Activated T-cell treated with anti-CD3 and anti-CD28 coated beads for 24 hours (primary cell): ENCODE measurements at places on chromosomes 12 and 14.

DNA sequence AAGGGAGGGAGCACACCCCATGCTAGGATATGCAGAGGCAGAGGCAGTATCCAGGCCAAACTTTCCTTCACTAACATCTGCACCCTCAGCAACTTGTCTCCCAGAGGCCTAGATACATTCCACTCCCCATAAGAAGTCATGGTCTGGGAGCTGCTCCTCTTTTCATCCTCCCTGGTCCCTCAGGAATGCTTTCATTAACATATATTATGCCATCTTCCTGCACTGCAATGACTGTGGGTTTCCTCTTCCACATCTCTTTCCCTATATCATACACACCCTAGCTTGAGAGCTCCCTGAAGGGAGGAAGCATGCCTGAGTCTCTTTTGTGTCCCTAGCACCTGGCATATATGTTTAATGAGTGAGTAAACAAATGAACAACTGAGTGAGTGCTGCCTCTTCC is 8.6 kb downstream of the DDN start:
- no peak for DNase-seq

GRCh38 chr14:37252434-37252833 is 54.7 kb downstream of the MIPOL1 start:
- DNase-seq = no peak

GRCh38 chr14:32656601-32657000 is 282.1 kb upstream of the NPAS3 start:
- DNase-seq = no peak

DNA sequence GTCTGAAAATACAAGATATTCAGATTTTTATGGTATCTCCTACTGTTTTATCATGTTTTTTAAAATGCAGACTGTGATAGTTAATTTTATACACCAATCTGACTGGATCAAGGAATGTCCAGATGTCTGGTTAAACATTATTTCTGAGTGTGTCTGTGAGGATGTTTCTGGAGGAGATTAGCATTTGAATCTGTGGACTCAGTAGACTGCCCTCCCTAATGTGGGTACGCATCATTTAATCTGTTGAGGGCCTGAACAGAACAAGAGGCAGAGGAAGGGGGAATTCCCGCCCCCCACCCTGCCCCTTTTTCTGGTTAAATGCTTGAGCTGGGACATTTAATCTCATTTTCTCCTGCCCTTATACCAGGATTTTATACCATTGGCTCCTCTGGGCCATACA is 72.1 kb downstream of the AVPR1A start:
- DNase-seq = no peak

DNA sequence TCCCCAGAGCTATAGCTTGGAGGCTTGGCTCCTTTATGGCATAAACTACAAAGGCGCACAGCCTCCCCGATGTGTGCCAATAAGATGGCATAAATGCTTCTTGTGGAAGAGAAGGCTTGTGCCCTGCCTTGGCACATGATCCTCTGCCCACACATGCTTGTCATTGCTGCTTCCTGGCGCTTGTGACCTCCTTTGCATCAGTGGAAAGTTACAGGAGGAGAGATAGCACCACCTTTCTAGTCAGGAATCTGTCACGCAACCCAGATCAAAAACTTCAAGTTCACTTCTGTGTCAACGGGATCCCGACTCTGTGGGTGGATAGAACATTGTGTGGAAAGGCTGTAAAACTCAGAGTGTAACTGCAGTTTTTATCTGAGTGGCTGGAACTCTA is 183.8 kb upstream of the HIF1A start:
- peak; percentile 49 for DNase-seq

DNA sequence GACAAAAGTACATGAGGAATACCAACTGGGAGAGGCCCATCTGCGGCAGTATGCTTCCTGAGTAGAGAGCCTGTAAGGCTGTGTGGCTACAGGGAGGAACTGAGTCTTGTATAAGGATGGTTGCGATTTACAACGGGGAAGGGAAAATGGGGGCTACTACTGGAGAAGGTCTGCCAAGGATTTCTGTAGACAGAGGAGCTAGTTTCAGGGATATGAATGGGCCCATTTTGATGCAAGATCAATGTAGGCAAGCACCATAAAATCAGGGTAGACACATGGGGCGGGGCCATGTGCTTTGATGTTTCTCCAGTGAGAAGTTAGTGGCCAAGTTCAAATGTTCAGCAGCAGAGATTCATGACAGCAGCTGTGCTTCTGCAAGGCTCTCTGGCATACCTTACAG is 149.4 kb downstream of the GPR65 start:
- no peak for DNase-seq

GRCh38 chr14:29461101-29461500 is 466.5 kb downstream of the PRKD1 start:
- no peak for DNase-seq

GRCh38 chr14:67241411-67242167 is at the start of gene PALS1:
Gene PALS1, plus strand, starts transcription at chr14:67241435. Its CDS starts 37,736 bp downstream, at chr14:67279171.
- DNase-seq = peak; percentile 49

GRCh38 chr14:21748869-21749303 is 75.3 kb upstream of the OR4E1 start:
- peak; percentile 38 for DNase-seq

DNA sequence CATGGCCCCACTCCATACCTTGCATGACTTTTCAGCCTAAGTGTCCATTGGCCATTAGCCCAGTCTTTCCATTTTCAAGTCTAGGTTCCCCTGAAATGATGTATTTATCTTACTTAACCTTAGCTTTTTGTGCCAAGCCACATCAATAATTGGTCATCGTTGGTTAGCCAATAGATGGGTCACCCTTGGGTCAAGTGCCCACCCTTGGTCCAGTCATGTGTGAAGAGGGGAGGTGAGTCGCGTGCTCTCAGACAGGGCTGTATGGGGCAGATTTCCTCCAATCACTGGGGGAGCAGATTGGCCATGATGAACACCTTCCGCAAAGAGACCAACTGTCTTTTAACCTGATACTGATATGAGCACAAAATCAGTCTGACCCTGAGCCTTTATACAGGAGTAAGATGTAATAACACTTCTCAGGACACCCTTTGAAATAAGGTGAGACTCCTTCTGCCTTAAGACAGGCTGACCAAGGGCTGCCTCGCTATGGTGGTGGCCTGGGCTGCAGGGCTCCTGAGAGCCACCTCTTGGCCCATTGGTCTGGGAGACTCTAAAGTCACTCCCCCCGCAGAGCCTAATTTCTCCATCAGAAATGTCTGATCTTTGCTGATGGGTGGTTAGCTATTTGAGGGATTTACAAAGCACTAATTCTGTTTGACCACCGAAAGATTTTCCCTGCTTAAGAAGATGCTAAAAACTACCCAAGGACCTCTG is 143.2 kb downstream of the ZFP36L1 start:
- no peak for DNase-seq

DNA sequence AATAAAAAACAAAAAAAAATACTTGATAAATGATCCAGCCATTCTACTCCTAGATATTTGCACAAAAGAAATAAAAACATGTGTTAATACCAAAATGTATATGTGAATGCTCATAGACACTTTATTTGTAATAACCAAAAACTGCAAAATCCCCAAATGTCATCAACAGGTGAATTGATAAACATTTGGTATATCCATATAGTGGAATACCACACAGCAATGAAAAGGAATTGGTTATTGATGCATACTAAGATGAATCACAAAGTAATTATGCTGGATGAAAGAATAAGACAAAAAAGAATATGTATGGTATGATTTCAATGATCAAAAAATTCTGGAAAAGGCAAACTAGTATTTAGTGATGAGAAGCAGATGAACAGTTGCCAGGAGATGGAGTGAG is 124.7 kb upstream of the VASH1 start:
- no peak for DNase-seq

- no peak for DNase-seq
Observed at GRCh38 chr14:39107591-39107996, 4.6 kb upstream of the SEC23A start.

DNA sequence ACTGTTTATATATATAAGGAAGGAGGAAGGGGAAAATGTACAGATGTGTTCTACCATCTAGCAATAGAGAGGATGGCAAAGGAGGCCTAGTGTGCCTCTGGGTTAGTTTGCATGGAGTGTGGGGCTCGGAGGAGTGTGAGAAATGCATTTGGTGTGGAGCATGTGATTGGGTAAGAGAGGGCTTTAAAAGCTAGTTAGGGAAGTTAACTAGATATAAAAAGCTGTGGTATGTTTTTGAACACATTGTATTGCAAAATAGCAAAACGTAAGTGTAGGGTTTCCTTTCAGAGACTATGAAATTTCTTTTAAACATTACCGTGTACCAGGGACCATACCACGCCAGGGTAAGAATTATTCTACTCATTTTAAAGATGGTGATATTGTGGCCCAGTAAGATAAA is 53.3 kb upstream of the STXBP6 start:
- no peak for DNase-seq

GRCh38 chr14:77918448-77918847 is 118.5 kb downstream of the ADCK1 start:
- no peak for DNase-seq

DNA sequence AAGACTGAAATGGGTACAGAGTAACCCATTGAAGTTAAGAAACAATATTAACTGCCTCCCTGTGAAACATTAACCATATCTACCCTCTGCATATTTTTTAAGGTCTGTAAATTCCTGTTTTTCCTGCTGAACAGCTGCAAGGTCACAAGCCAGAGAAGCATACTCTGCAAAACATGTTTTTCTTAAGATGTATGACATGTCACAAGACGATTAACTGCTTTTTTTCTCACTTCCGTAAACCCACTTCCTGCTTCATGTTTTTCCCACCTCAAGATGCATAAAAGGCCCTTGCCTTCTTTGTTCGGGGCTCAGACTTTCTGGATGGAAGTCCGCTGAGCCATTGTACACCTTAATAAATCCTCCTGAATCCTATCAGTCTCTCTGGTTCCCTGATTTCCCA is 504.7 kb upstream of the MIS18BP1 start:
- DNase-seq = no peak

GRCh38 chr14:49977126-49977841 is 84.4 kb downstream of the ARF6 start:
- peak; percentile 44 for DNase-seq

- no peak for DNase-seq
Observed at GRCh38 chr14:71247106-71247505, 339.8 kb downstream of the PCNX1 start.

GRCh38 chr14:55662752-55663151 is 82.7 kb downstream of the KTN1 start:
- no peak for DNase-seq

GRCh38 chr12:52636189-52636588 is 15.8 kb downstream of the KRT2 start:
- no peak for DNase-seq

DNA sequence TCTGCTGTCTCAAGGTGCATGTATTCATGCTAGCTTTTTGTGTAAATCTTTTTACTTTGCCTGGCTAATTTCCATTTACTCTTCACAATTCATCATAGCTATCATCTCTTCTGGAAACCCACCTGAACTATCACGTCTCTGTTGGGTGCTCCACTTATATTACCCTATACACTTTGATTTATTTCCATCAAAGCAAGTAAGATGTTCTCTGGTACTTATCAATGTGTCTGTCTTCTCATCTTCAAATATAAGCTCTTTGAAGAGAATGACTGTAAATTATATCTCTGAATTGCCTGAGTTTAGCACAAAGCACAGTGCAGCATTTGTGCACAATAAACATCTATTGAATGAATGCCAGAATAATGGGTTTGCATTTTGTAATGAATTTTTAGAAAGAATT is 1129.7 kb downstream of the LRFN5 start:
- DNase-seq = no peak

GRCh38 chr12:24560192-24560775 is 388.6 kb downstream of the BCAT1 start:
- DNase-seq = no peak

DNA sequence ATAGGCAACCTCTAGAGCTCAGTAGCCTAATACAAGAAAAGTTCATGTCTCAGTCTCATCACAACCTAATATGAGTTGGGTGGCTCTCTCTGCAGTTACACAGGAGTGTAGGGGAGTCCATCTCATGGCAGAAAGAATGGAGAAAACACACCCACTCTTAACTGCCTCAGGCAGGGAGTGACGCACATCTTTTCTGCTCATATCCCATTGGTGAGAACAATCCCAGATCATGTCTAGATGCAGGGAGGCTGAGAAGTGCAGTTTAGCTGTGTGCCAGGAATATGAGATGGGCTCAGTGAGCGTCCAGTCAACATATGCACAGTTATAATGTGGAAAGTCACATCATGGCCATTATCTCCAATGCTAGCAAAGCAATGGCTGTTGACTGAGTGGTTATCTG is 59.3 kb upstream of the KCNA5 start:
- no peak for DNase-seq

- DNase-seq = no peak
Observed at GRCh38 chr14:100072783-100073346, 7.6 kb downstream of the EVL start.

GRCh38 chr14:65169351-65169750 is 67.0 kb upstream of the MAX start:
- no peak for DNase-seq

DNA sequence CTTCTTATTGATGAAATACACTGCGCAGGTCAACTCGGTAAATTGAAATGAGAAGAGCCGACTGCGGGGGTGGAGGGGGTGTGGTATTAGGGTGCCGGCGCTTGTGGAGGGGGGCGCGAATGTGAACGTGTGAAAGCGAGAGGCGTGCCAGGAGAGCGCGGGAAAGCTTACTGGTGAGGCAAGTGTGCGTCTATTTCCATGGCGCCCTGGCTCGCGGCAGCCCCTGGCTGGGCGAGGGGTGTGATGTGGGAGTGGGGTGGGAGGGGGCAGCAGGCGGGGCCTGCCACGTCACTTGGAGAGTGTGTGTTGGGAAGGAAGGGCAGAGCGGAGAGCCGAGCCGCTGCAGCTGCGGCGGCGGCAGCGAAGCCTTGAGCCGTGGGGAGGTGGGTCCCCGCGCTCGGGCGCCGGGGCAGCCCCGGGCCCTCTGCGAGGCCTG is 88.8 kb downstream of the GALNT8 start:
- no peak for DNase-seq

GRCh38 chr14:23377573-23378563 is 1.0 kb downstream of the CMTM5 start:
- DNase-seq = no peak

DNA sequence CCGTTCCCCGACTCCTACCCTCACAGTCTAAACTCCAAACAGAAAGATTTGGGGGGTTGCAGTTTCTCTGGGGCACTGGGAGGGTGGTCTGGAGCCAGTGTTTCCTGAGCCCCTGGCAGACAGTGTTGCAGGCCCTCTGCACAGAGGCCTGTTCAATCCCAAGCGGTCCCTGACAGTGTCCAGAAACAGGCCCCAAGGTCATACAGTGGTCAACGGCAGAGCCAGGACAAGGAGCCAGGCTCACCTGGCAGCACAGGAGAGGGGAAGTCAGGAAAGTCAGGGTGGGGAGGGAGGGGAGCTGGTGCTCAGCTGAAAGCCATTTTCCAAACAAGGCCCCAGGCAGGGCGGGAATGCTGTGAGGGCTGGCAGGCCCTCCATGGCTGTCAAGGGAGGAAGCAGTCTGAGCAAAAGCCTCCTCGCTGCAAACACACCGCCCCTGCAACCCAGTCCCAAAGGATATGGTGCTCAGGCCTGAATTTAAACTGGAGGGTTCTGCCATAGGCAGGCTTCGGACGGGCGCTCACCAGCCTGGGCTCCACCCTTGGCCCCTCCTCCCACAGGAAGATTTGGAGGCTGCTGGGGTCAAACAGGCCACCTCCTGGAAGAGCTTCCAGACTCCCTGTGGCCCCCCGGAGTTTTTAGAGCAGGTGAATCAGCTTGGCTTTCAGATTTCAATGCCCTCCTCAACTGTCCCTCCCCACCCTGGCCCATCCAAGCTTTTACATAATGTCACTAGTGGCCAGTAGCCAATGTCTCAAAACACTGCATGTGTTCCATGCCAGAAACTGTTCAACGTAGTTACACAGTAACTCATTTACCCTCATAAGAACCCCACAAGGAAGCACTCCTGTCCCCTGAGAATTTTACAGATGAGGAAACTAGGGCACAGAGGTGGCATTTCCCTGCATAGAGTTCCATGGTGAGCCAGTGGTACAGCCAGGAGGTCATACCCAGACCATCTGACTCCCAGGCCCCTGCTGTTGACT is 41.5 kb downstream of the CHGA start:
- DNase-seq = no peak
